Caudate nucleus (tissue), 63 donors: ENCODE measurements at places on chromosomes 7 and 10.
A peak's percentile ranks its signal among the peaks of the same experiment; 100 is the strongest.

- DNase-seq: peak; percentile 78
These were observed at the start of gene SEMA3D for GRCh38 chr7:85186521-85187241. Gene SEMA3D (minus strand): TSS chr7:85187056. CDS start chr7:85121891, 65,165 bp downstream.

DNA sequence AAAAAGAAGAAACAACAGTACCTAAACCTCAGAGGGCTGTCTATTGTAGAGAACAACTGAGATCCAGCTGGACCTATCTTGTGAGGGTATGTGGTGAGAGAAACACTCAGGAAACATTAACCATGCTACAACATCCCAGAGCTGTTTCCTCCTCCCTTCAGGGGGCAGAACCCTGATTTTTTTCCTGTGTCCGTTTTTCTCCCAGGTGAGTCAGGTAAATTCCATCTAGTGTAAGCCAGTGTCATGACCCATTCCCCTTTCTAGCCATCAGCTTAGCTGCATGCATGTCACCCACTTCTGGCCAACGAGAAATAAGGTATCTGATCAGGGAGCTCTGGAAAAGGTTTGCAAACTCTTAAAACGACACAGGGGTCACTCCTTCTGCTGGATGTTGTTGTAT, 103.8 kb downstream of the DNMBP start:
- DNase-seq: no peak

DNA sequence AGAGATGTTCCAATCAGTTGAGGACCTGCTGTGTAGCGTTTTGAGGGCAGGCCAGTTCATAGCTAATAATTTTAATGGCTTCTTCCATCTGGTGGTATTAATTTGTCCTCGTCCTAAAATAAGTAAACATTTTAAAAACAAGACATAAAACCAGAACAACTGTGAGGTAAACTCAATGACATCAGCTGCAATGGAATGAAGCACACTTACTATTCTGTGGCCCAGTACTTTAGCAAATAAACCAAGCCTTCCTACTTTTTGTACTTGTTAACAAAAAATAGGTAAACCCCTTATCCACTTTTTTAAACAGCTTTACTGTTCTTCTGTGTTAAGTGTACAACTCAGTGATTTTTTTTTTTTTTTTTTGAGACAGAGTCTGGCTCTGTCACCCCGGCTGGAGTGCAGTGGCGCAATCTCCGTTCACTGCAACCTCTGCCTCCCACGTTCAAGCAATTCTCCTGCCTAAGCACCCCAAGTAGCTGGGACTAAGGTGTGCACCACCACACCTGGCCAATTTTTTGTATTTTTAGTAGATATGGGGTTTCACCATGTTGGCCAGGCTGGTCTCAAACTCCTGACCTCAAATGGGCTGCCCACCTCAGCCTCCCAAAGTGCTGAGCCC, 28.9 kb upstream of the FZD1 start:
- DNase-seq: no peak

- DNase-seq: no peak
These were observed 63.9 kb downstream of the VOPP1 start for GRCh38 chr7:55508221-55509011.

DNA sequence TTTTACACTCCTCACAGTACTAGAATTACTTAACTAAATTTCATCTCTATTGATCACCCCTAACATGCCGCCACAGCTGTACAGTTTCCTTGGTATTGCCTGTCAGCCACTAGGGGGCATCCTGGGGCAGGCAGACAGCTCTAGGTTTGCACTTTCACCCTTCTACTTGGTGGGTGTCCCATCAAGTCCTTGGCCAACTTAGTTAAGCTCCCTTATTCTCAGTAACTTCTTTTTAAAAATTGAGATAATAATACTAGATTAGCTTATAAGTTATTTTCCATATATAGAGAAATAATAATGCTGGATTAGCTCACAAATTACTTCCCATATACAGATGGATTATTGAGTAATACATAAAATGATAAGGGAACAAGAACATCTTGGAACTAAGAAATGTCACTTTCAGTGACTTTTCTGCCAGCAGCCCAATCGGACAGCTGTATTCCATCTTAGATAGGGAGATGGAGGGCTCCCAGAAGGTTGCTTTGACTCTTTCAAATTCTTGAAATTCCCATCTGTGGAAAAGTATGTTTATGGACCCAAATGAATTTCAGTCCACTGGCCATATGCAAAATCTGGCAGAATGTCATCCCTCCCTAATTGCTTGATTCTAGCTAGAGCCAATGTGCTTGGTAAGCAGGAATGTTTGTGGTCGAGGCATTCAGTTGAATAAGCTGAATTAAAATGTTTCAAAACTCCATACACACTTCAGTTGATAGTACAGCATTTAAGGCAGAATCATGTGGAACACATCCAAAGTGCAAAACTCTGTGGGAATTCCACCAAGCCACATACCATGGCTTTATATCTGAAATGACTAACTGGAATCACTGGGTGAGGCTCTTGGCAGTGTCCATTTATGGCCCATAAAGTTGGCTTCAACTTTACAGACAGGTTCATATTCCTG, 309.7 kb downstream of the CSTF2T start:
- DNase-seq: no peak

GRCh38 chr10:72277996-72278667, 4.4 kb downstream of the DDIT4 start:
- DNase-seq: no peak

DNA sequence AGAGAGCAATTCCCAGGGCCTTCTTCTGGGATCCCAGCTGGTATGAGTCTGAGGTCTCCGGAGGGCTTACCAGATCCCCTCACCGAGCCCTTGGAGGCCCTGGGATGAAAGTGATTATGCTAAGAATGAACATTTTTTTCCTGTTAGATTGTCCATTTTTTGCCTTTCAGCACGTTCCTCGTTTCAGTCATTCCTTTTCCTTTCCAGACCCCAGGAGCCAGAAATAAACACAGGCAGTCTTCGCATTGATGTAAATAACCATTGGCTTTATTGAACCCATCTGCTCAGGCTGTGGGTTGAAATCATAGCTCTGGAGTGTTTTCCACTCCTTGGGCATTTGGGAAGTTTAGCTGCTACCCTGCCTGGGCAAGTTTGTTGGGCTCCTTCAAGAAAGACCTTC, 320.9 kb upstream of the AUTS2 start:
- no peak for DNase-seq

DNA sequence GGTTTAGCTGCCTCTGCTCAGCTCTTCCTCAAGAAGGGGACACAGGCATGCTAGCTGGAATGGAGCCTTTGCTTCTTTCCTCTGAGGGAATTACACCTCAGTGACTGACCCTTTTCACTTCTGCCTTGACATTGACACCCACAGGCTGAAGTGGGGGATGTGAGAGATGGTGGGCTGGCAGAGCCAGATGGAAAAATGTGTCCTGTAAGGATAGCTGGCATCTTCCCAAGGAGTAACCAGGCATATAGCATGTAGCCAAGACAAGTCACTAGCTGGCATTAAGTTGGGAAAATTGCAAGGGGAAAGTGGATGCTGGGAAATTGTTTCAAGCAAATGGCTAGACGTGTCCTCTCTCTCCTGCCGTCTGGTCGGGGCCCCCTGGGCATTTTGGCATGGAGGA, 19.9 kb downstream of the STMP1 start:
- no peak for DNase-seq

- no peak for DNase-seq
These were observed 45.0 kb upstream of the STK17A start for GRCh38 chr7:43537765-43538403.

DNA sequence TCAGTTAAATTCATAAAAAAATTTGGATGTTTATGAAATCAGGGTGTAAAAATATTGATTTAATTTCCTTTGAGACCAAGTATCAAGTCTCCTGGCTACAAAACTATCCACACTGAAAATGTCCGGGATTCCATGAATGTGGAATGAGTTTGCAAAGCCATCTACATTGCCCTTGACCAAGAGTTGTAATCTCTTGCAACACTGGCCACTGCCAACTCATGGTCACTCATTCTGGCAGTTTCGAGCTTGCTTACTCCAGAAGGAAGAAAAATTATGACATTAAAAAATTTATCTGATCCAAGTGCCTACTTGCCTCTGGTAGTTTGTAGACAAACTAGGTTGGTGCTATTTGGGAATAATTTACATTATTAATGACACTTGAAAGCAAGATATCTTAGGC, 84.2 kb downstream of the NPY start:
- no peak for DNase-seq

DNA sequence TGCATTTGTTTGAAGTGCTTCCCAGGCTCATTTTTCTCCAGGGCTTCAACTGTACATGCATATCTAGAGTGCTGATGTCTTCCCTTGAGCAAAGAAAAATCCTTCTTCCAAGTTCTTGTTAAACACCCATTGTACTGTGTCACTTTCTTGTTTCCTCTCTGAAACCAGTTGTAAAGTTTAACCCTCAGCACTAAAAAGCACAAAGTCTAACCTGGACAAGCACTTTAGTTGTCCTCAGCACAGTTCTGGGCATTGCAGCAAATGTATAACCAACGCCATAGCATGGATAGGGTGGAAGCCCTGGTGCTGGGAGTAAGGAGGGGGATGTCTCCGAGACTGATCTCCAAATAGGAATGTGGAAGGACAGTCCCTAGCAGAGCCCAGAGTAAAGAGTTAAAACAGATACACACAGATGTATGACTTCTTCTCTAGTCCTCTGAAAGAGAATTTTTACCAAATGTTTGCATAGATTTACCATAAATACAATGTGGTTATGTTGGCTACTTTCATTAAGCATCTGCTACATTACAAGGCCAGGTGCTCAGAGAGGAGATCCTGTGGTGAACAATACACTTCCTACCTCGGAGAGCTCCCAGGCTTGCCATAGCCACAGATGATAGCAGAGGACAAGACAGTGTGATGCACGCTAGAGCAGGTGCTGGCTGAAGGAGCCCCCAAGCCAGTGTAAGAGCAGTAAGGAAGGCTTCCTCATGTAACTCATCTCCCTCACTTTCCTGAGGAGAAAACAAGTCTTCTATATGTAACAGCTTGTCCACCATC, 57.0 kb downstream of the DNAJC12 start:
- no peak for DNase-seq

DNA sequence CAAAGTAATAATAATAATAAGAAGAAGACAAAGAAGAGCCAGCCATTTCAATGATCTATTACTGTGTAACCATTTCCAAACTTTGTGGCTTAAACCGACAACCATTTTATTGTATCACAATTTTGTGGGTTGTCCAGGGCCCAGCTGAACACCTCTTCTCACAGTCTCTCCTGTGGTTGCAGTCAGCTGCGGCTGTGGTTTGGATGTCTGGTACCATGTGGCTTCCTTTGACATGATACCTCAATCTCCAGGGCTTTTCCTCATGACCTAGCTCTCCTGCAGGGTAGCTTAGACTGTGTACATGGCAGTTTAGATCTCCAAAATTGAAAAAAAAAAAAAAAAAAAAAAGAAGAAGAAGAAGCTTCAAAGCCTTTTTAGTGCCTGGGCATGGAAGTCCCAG, 72.6 kb upstream of the NFKB2 start:
- DNase-seq: no peak

GRCh38 chr7:94355454-94355853, 39.2 kb upstream of the COL1A2 start:
- no peak for DNase-seq

GRCh38 chr10:25209618-25210017, 34.8 kb downstream of the GPR158 start:
- DNase-seq: no peak

DNA sequence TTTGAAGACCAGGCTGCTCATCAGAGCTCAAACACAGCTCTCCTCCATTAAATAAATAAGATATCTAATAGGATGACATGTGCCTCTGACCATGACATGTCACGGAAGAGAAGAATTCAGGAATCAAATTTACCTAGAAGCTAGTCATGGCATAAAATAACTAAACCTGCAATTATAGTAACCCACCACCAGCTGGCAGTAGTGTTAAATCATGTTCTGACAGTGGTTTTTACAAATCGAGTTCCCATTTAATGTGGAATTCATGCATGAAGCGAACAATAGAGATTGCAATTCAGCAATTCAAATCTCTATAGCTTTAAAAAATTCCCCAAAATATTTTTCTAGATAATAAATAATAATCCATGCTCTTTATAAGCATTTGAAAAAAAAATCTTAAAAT, 74.6 kb upstream of the IKZF1 start:
- no peak for DNase-seq

DNA sequence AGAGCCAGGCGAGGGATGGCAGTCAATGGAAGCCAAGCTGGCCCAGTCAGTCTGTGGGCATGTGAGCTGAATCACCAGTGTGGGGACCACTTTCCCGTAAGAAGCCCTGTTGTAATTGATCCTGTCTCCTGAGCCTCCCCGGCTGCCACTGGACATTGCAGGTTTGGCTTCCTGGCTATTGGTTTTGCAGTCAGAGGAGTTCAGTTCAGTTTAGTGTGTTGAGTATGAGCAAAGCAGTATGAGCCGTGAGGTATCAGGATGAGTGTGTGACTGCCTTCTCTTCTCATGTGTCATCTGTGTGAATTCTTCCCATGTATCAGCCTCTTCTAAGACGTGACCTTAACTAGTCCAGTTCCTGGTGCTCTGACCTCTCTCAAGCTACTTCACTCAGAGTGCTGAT, 227.4 kb downstream of the PRKG1 start:
- no peak for DNase-seq

- DNase-seq: peak; percentile 62
These were observed 140.9 kb downstream of the ADCYAP1R1 start for GRCh38 chr7:31192986-31193385.
